HepG2 (cell line): ENCODE measurements at places on chromosomes 1 and 21.

- DNase-seq: peak; percentile 14
Measured at GRCh38 chr1:77416692-77417450, 135.1 kb downstream of the AK5 start.

DNA sequence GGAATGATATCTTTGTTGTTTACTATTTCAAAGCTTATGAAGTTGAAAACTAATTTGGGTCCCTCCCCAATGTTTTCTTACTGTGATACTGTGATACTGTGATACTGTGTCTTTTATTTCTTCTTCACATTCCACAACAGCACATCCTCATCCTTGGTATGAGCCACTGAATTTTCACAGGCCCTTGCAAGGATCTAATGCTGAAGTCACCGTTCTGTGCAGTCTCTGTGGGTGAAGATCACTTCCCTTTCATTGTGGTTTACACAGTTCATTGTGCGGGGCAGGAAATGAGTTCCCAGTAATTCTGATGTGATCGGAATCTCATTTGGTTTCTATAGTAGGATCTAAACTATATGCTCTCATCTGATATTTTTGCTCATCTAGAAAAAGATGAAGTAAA, 32.1 kb upstream of the PAXBP1 start:
- no peak for DNase-seq

DNA sequence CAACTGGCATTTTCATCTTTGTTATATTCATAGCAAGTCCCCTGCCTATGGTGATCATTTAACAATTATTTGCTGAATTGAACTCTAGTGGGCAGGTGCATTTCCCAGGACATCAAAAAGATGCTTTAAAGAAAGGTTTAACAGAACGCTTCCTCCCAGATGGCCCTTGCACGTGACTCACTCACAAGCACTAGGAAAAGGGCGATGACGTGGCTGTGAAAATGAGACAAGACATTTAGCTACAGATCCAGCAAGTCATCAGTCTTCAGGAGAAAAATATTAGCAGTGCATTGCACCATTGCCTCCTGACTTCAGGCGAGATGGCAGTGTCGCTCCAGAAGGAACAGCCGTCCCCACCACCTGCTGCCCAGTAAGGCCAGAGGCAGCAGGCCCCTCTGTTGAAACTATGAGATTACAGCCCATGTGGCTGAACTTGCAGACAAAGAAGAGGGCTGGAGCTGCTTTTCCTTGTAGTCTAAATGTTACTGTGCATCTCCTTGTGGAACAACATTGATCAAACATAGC, 37.2 kb downstream of the DSCAM start:
- no peak for DNase-seq

DNA sequence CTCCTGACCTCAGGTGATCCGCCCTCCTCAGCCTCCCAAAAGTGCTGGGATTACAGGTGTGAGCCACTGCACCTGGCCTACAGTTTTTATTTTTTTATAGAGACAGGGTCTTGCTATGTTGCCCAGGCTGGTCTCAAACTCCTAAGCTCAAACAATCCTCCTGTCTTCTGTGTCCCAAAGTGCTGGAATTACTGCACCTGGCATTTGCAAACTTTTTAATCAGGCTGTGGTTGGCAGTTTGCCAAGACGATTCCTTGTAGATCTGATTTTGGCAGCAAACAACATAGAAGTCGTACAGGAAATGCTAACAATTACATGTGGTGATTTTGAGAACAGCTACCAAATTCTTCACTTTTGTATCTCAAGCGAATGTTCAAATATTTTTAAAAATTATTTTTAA, 10.1 kb downstream of the RBP7 start:
- DNase-seq: no peak

GRCh38 chr1:210363119-210363518, 34.4 kb downstream of the HHAT start:
- DNase-seq: no peak

- DNase-seq: no peak
Measured at GRCh38 chr1:174966008-174966572, 33.7 kb upstream of the CACYBP start.

DNA sequence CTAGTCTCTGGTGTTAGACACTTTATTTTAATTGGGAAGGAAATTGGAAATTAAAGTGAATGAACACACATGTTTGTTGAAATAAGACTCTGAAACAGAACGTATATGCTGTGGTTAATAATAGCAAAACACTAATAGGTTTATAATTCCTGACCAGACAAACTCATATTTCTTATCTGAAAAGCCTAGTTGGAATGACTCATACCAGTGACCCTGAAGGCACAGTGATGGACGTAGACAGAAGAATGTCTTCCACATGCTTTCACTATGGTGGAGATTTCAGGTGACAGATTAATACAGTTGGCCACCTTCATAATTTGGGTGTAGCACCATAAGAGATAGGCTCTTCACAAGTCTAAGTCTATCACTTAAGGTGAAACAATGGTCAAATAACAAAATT, 83.0 kb upstream of the COL11A1 start:
- DNase-seq: no peak

DNA sequence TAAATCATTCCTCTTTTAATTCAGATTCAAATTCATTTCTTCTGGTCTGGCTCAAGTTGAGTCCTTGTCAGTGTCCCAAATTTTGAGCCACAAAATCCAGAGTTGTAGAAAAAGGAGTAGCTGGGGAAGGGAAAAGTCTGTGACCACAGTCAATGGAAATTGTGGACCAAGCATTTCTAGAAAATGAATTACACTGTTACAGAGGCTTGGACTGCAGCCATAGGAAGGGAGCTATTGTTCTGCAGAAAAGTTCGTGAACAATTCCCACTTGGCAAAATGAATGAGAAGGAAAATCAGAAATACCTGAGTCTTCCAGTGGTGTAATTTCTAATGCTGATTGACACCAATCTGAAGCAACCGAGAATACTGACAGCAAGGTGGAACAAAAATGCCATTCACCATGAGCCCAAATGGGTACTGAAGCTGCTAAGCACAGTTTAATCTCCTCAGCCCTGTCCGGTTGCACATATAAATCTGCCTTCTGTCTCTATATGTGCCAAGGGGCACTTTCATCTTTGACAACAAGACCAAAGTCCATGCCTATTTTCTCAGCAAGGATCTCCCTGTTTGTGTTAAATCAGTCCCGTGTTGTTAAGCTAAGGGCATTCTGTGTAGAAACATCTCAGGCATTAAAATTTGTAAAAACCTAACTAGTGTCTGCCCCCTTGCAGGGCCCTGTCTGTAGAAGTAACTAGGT, 51.3 kb downstream of the TEX35 start:
- peak; percentile 70 for DNase-seq
